ENCODE measurements at places on chromosomes 7 and 10.

GRCh38 chr10:44353128-44353390 is 31.8 kb downstream of the CXCL12 start:
- H3K4me1 ChIP-seq = peaks cover 2% of the 10 kb centered on the region
- no peak for DNase-seq
- H3K4me3 ChIP-seq = no peak overlapping the region

- no peaks in the 10 kb centered on the region for H3K27me3 ChIP-seq
- DNase-seq = no peak
- H3K36me3 ChIP-seq = no peaks in the 10 kb centered on the region
- H3K27ac ChIP-seq = no peak overlapping the region
Measured at GRCh38 chr10:2263561-2263960, 526.2 kb upstream of the ADARB2 start.

GRCh38 chr7:141013345-141013715 is 1.4 kb downstream of the MRPS33 start:
- no peaks in the 10 kb centered on the region for H3K27me3 ChIP-seq
- H3K4me1 ChIP-seq = peaks cover 3% of the 10 kb centered on the region
- DNase-seq = no peak
- H3K36me3 ChIP-seq = peaks cover 17% of the 10 kb centered on the region
- H3K4me3 ChIP-seq = no peak overlapping the region

DNA sequence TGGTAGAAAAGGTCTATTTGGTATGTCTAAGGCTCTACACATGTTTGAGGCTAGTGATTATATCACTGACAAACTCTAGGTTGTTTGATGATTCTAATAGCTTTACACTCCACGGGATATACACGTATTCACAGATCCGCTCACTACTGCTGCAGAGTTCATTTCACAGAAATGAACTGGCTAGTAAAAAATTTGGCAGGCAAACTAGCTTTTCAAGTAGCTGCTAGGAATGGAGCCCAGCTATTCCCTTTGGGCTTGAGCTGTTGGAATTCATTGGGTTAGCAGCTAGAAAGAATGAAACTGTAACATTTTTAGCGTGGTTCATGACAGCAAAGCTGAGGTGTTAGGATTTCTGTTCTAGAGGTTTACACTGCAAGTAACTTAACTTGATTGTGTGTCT is 37.6 kb downstream of the R3HCC1L start:
- no peaks in the 10 kb centered on the region for H3K27me3 ChIP-seq
- H3K27ac ChIP-seq = no peak overlapping the region
- no peak overlapping the region for H3K4me3 ChIP-seq
- H3K36me3 ChIP-seq = peaks cover 28% of the 10 kb centered on the region

DNA sequence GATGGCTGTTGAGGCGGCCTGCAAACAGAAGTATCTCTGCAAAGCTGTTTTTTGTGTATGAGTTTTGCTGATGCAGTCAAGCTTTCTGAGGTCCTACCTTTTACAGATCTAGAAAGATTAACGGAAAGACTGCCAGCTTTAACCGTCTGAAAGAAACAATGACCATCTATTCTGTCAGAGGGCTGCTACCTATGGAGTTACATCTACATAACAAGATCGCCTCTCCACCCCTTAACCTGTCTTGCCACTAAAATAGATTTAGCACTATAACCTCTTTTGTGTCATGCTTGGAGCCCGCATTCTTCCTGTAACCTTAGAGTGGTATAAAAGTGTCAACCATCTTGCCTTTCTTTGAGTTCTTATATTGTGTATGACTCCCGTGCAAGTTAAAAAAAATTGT is 291.2 kb downstream of the POM121L12 start:
- H3K27me3 ChIP-seq = no peaks in the 10 kb centered on the region
- H3K4me3 ChIP-seq = no peak overlapping the region
- peaks cover 2% of the 10 kb centered on the region for H3K4me1 ChIP-seq
- H3K27ac ChIP-seq = no peak overlapping the region
- H3K36me3 ChIP-seq = no peaks in the 10 kb centered on the region

- H3K4me3 ChIP-seq = no peak overlapping the region
- H3K27me3 ChIP-seq = no peaks in the 10 kb centered on the region
- H3K27ac ChIP-seq = no peak overlapping the region
- no peaks in the 10 kb centered on the region for H3K36me3 ChIP-seq
Measured at GRCh38 chr7:3154317-3154716, 110.7 kb upstream of the CARD11 start.

DNA sequence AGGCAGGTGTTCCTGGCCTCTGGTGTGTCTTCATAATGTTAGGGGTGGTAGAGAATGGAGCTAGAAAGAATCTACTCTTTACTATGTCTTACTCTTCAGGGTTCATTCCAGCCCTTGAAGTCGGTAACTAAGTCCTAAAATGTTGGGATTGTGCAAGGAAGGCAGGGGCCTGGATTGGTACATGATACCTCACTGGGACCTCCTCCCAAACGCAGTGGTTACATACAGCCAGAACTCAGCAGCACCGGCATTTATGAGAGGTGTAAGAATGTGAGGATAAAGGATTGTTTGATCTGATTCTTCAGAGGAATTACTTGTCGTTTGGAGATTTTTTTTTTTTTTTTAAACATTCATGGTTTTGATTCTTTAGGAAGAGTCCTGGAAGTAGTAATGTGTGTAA is 6.9 kb downstream of the COMTD1 start:
- H3K36me3 ChIP-seq = peaks cover 96% of the 10 kb centered on the region
- no peak for DNase-seq
- H3K27me3 ChIP-seq = no peaks in the 10 kb centered on the region
- H3K27ac ChIP-seq = peak overlapping the region; percentile 51
- no peak overlapping the region for H3K4me3 ChIP-seq

DNA sequence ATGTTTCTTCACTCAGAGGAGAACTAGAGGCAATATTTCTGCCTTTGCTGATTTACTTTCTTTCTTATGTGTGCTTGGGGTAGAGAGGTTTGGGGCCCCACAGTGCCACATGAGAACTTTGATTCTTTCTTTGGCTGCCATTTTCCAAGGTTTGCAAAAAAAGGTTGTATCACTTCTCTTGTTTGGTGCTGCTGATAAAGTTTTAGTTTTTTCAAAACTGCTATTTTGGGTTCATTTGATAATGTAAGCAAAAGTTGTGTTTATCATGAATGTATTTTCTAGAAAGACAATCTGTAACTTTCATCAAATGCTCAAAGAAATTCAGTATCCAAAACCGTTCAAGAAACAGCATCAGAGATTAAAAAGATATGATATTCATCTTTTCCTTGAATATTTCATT is 30.6 kb upstream of the PARP12 start:
- no peak overlapping the region for H3K4me3 ChIP-seq
- H3K4me1 ChIP-seq = no peaks in the 10 kb centered on the region
- H3K27me3 ChIP-seq = no peaks in the 10 kb centered on the region
- DNase-seq = no peak

- no peak overlapping the region for H3K27ac ChIP-seq
- peak; percentile 67 for DNase-seq
- H3K27me3 ChIP-seq = no peaks in the 10 kb centered on the region
- H3K4me1 ChIP-seq = peaks cover 8% of the 10 kb centered on the region
Measured at GRCh38 chr10:3197348-3198003, 24.9 kb upstream of the PITRM1 start.

- no peaks in the 10 kb centered on the region for H3K4me1 ChIP-seq
- DNase-seq = no peak
- H3K27ac ChIP-seq = no peak overlapping the region
- no peaks in the 10 kb centered on the region for H3K27me3 ChIP-seq
- H3K4me3 ChIP-seq = no peak overlapping the region
Measured at GRCh38 chr10:32367793-32368453, 21.0 kb upstream of the EPC1 start.

- DNase-seq = no peak
- no peak overlapping the region for H3K27ac ChIP-seq
- H3K27me3 ChIP-seq = no peaks in the 10 kb centered on the region
- no peaks in the 10 kb centered on the region for H3K36me3 ChIP-seq
- H3K4me3 ChIP-seq = no peak overlapping the region
- no peaks in the 10 kb centered on the region for H3K4me1 ChIP-seq
Measured at GRCh38 chr7:9192969-9193368, 759.6 kb downstream of the NXPH1 start.

GRCh38 chr10:89466599-89467035 is 52.2 kb downstream of the IFIT5 start:
- H3K36me3 ChIP-seq = no peaks in the 10 kb centered on the region
- DNase-seq = no peak
- no peak overlapping the region for H3K27ac ChIP-seq

DNA sequence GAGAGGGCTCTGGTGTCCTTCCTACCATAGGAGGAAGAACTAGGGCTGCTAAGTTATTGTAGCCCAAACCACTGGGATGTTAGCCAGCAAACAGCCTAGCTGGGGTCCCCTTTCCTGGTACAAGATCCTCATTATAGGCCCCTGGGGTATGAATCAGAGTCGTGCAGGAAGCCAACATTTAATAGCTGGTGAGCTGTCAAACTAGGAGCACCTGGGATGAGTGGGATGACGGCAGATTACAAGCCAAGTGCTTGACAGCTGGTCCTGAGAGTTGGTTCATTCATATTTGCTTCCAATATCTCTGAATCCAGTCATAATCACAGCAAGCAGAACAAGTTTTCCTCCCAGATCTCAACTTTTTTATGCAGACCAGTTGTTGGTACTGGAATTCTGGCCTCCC is 25.1 kb upstream of the DNAJB12 start:
- H3K4me1 ChIP-seq = no peaks in the 10 kb centered on the region
- H3K36me3 ChIP-seq = no peaks in the 10 kb centered on the region
- H3K4me3 ChIP-seq = no peak overlapping the region
- H3K27me3 ChIP-seq = no peaks in the 10 kb centered on the region

- peaks cover 5% of the 10 kb centered on the region for H3K4me1 ChIP-seq
- no peak for DNase-seq
- no peaks in the 10 kb centered on the region for H3K36me3 ChIP-seq
- H3K27ac ChIP-seq = no peak overlapping the region
Measured at GRCh38 chr10:3977761-3978160, 192.8 kb upstream of the KLF6 start.

GRCh38 chr10:110704906-110705476 is 60.9 kb downstream of the RBM20 start:
- H3K27ac ChIP-seq = no peak overlapping the region
- H3K36me3 ChIP-seq = no peaks in the 10 kb centered on the region
- no peak for DNase-seq
- H3K27me3 ChIP-seq = no peaks in the 10 kb centered on the region

DNA sequence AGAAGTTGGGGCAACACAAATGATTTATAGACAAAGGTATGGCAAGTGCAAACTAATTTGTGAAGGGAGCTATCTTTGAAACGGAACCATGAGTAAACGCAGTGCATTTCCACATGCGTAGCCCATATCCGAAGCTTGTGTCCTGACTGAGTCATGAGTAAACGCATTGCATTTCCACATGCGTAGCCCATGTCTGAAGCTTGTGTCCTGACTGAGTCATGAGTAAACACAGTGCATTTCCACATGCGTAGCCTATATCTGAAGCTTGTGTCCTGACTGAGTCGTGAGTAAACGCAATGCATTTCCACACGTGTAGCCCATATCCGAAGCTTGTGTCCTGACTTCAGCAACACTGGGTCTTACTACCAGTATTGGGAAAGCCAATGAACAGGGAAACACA is 95.0 kb downstream of the CELF2 start:
- H3K36me3 ChIP-seq = no peaks in the 10 kb centered on the region
- no peak overlapping the region for H3K27ac ChIP-seq
- DNase-seq = no peak
- H3K4me3 ChIP-seq = no peak overlapping the region
- no peaks in the 10 kb centered on the region for H3K27me3 ChIP-seq
- H3K4me1 ChIP-seq = peaks cover 3% of the 10 kb centered on the region

DNA sequence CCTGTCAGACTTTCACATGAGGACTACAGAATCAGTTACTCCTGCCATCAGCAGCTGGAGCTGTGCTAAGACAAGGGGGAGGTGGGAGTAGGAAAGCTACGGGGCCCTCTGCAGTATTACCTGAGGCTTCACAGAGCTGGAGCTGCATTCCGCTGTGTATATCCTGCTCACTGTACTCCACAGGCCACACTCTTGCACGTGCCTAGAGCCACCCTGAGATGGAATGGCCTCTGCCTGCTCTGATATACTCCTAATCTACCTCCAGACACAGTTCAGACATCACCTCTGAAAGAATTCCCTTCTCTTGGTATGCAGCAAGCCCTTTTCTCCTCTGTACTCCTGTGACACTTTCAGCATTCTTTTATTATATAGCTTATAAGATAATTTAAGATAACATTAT is 34.8 kb downstream of the TRDMT1 start:
- peaks cover 4% of the 10 kb centered on the region for H3K4me1 ChIP-seq
- no peak overlapping the region for H3K4me3 ChIP-seq
- H3K36me3 ChIP-seq = peaks cover 9% of the 10 kb centered on the region
- DNase-seq = no peak
- no peaks in the 10 kb centered on the region for H3K27me3 ChIP-seq

- no peak overlapping the region for H3K4me3 ChIP-seq
- H3K27ac ChIP-seq = no peak overlapping the region
- no peak for DNase-seq
- H3K27me3 ChIP-seq = no peaks in the 10 kb centered on the region
- H3K4me1 ChIP-seq = no peaks in the 10 kb centered on the region
- no peaks in the 10 kb centered on the region for H3K36me3 ChIP-seq
Measured at GRCh38 chr7:31062746-31063435, 10.8 kb downstream of the ADCYAP1R1 start.

- no peaks in the 10 kb centered on the region for H3K4me1 ChIP-seq
- H3K27ac ChIP-seq = no peak overlapping the region
- no peak for DNase-seq
- no peak overlapping the region for H3K4me3 ChIP-seq
- H3K36me3 ChIP-seq = no peaks in the 10 kb centered on the region
Measured at GRCh38 chr7:7533831-7534430, 1.7 kb downstream of the COL28A1 start.

DNA sequence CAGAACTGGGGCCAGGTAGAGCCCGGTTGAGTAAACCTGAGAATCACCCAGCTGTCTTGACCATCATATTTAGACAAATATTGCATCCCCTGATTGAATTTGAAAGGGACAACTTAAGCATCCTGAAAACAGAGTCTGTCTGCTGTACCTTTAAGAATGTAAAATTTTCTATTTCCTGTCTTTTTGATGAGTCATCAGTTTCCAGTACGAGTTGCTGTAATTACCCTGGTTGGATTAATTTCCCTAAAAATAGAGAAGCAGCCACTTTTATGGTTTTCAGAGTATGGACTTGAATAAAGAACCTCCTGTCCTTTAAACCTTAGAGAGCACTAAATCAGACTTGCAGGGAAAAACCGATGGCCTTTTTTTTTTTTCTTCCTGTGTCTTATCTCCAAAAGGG is 164.6 kb upstream of the SH2B2 start:
- peaks cover 15% of the 10 kb centered on the region for H3K4me1 ChIP-seq
- no peak for DNase-seq
- H3K27ac ChIP-seq = no peak overlapping the region
- H3K4me3 ChIP-seq = no peak overlapping the region
- H3K36me3 ChIP-seq = peaks cover 14% of the 10 kb centered on the region

GRCh38 chr7:130384371-130384801 is 4.1 kb downstream of the CPA1 start:
- peaks cover 24% of the 10 kb centered on the region for H3K4me1 ChIP-seq
- no peak overlapping the region for H3K27ac ChIP-seq
- no peak overlapping the region for H3K4me3 ChIP-seq
- DNase-seq = no peak

- H3K36me3 ChIP-seq = no peaks in the 10 kb centered on the region
- no peak overlapping the region for H3K27ac ChIP-seq
- DNase-seq = no peak
Measured at GRCh38 chr10:120715171-120715570, 136.0 kb upstream of the WDR11 start.

- no peak overlapping the region for H3K27ac ChIP-seq
- no peak overlapping the region for H3K4me3 ChIP-seq
- no peaks in the 10 kb centered on the region for H3K36me3 ChIP-seq
- no peaks in the 10 kb centered on the region for H3K4me1 ChIP-seq
- no peaks in the 10 kb centered on the region for H3K27me3 ChIP-seq
Measured at GRCh38 chr10:128928231-128928836, 538.7 kb upstream of the MGMT start.
